ENCODE measurements at places on chromosomes 5 and 9. TPM values are rescaled to one million over a fixed set of nuclear protein-coding genes. Genes with fewer than 3 reads are reported as not detected.

GRCh38 chr9:82334286-82334685 is 345.7 kb downstream of the SPATA31D1 start:
- no peaks in the 10 kb centered on the region for H3K36me3 ChIP-seq
- DNase-seq: no peak
- no peak overlapping the region for H3K4me3 ChIP-seq
- H3K27me3 ChIP-seq: no peaks in the 10 kb centered on the region
- H3K4me1 ChIP-seq: no peaks in the 10 kb centered on the region

DNA sequence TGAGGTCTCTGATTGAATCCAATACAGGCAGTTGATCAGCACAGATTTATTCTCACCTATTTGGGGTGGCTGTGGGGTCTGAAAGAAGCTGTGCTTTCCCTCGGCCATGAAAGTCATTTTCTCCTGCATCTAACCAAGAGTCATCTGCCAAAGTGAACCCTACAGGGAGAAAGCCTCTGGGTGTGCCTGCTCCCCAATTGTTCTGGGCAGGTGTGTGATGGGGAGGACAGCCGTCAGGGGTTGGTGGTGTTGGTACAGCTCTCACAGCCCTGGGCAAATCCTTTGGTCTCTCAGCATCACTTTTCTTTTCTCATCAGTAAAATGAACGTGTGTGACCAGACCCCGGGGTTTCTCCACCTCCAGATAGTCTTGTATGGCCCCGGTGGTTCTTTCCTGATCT is 2.5 kb downstream of the PHF2 start:
- no peak overlapping the region for H3K4me3 ChIP-seq
- 0 out of 2 replicates have a peak, but pooled peaks cover 7% of the 10 kb centered on the region for H3K36me3 ChIP-seq
- H3K27me3 ChIP-seq: no peaks in the 10 kb centered on the region
- no peak for DNase-seq

GRCh38 chr9:2962471-2963172 is 118.7 kb upstream of the PUM3 start:
- H3K4me3 ChIP-seq: no peak overlapping the region
- DNase-seq: no peak
- H3K36me3 ChIP-seq: no peaks in the 10 kb centered on the region
- no peaks in the 10 kb centered on the region for H3K27me3 ChIP-seq
- H3K27ac ChIP-seq: no peak overlapping the region

- no peak overlapping the region for H3K27ac ChIP-seq
- H3K36me3 ChIP-seq: no peaks in the 10 kb centered on the region
- no peaks in the 10 kb centered on the region for H3K27me3 ChIP-seq
- H3K4me3 ChIP-seq: no peak overlapping the region
These were observed 55.4 kb upstream of the ERCC6L2 start for GRCh38 chr9:95820074-95820473.

DNA sequence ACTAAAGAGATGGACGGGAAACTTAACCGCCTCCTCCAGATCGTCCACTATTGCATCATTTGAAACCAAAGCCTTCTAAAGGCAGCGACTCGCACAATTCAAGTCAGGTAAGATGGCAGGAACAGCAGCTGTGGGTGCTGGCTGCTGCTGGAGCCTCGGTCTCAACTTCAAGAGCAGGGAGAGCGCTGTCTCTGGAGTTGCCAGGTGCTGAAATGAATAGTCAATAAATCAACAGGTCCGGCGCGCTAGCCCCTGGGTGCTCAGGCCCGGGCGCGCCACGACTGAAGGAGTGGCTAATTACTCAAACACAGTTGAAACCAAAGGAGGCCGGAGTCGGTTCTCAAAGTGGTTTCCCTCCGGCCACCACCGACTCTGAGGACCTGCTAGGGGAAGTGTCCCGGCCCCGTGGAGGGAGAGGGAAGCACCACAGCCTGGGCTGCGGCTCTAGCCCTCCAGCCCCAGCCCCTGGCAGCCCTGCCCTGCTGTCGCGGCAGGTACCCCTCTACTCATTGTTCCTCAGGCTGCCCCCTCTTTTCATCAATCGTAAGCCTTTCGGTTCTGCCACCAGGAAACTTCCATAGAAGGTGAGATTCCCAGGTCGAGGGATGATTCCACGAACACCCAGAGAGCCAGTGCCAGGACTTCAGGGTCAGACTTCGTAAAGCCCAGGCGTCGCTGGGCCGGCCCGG is 804 bp downstream of the TTC39B start:
- H3K36me3 ChIP-seq: no peaks in the 10 kb centered on the region
- H3K27ac ChIP-seq: no peak overlapping the region
- H3K4me3 ChIP-seq: peak overlapping the region; percentile 63

- 0 out of 2 replicates have a peak, but pooled peaks cover 4% of the 10 kb centered on the region for H3K27me3 ChIP-seq
- peaks cover 15% of the 10 kb centered on the region for H3K4me1 ChIP-seq
- peak; percentile 59 for DNase-seq
- no peak overlapping the region for H3K27ac ChIP-seq
- H3K36me3 ChIP-seq: no peaks in the 10 kb centered on the region
- peak overlapping the region; percentile 3 for H3K4me3 ChIP-seq
These were observed 55.8 kb upstream of the SHC3 start for GRCh38 chr9:89234205-89235067.

GRCh38 chr5:178071108-178071507 is 42.2 kb upstream of the N4BP3 start:
- H3K36me3 ChIP-seq: no peaks in the 10 kb centered on the region
- no peaks in the 10 kb centered on the region for H3K27me3 ChIP-seq
- H3K4me3 ChIP-seq: no peak overlapping the region
- no peak for DNase-seq
- H3K4me1 ChIP-seq: peaks cover 24% of the 10 kb centered on the region
- H3K27ac ChIP-seq: no peak overlapping the region

DNA sequence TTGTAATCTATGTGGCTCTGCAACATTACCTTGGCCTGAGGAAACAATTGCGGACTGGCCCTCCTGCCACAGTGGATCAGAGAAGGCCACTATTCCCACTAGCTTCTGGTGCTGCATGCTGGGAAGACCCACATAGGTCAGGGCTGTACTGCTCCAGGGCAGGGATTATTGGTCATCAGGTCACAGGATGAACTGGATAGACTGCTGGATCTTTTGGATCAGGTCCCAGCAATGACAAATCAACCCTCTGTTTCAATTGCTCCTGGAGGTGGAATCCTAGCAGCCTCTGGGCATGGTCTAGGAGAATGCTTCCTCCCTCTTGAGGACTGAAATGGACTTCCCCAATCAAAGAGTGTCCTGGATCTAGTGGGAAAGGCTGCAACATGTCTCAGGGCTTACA is 66.7 kb upstream of the PHF24 start:
- no peak for DNase-seq
- no peaks in the 10 kb centered on the region for H3K27me3 ChIP-seq
- H3K4me3 ChIP-seq: no peak overlapping the region
- H3K4me1 ChIP-seq: no peaks in the 10 kb centered on the region

- H3K4me3 ChIP-seq: no peak overlapping the region
- no peaks in the 10 kb centered on the region for H3K27me3 ChIP-seq
- H3K27ac ChIP-seq: no peak overlapping the region
- H3K36me3 ChIP-seq: no peaks in the 10 kb centered on the region
- DNase-seq: no peak
These were observed 120.9 kb downstream of the NSG2 start for GRCh38 chr5:174166231-174167079.

GRCh38 chr9:127809540-127810377 is 7.1 kb downstream of the FPGS start:
- H3K36me3 ChIP-seq: peaks cover 23% of the 10 kb centered on the region
- no peaks in the 10 kb centered on the region for H3K27me3 ChIP-seq
- H3K4me3 ChIP-seq: no peak overlapping the region
- H3K4me1 ChIP-seq: no peaks in the 10 kb centered on the region
- H3K27ac ChIP-seq: no peak overlapping the region

GRCh38 chr9:92547356-92547755 is 11.6 kb upstream of the ECM2 start:
- no peaks in the 10 kb centered on the region for H3K36me3 ChIP-seq
- H3K27ac ChIP-seq: no peak overlapping the region
- DNase-seq: no peak
- no peaks in the 10 kb centered on the region for H3K4me1 ChIP-seq

- no peak overlapping the region for H3K4me3 ChIP-seq
- no peak overlapping the region for H3K27ac ChIP-seq
- no peaks in the 10 kb centered on the region for H3K27me3 ChIP-seq
- no peaks in the 10 kb centered on the region for H3K4me1 ChIP-seq
These were observed 24.3 kb downstream of the EFNA5 start for GRCh38 chr5:107646418-107646817.

GRCh38 chr5:8576178-8576577 is 707.2 kb downstream of the MTRR start:
- H3K27me3 ChIP-seq: no peaks in the 10 kb centered on the region
- H3K4me1 ChIP-seq: no peaks in the 10 kb centered on the region

DNA sequence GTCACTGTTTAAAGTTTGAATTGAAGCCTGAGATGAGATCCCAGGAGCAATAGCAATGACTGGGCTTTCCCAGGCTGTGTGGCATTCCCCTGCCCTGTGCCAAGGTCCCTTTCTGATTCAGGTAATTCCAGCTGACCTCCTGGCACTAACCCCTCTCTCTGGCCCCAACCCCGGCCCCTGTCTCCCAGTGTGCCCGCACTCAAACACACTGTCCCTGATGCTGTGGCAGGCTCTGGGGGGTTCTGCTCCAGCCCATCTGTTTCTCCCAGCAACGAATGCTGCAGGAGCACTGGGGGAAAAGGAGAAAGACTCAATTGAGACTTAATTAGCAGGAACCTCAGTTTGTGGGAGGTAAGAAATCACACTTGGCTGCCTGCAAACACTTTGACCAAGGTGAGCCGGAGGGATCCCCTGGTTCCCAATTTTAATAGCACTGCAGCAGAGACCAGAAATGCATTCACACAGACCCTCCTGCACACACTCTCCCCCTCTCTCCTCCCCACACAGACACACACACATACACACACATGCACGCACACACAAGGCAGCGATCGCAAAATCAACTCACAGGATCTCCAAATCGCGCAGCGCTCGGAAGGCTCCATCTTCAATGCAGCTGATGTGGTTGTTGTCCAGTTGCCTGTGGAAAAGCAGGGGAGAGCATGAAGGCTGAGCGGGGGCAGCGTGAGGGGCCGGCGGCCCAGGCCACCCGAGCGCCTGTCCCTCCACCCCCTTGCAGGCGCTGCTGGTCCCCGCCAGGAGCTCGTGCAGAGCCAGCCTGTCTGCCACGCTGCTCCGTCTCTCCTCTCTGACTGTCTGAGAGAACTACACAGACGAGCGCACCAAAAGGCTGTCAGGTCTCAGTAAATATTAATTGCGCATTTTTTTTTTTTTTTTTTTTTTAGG is 265.1 kb upstream of the PANK3 start:
- no peak overlapping the region for H3K27ac ChIP-seq
- no peaks in the 10 kb centered on the region for H3K36me3 ChIP-seq
- H3K4me3 ChIP-seq: no peak overlapping the region
- no peak for DNase-seq

- DNase-seq: no peak
- H3K27ac ChIP-seq: no peak overlapping the region
- H3K27me3 ChIP-seq: no peaks in the 10 kb centered on the region
- H3K4me3 ChIP-seq: no peak overlapping the region
- peaks cover 9% of the 10 kb centered on the region for H3K4me1 ChIP-seq
These were observed 25.8 kb downstream of the TJP2 start for GRCh38 chr9:69199769-69200470.

DNA sequence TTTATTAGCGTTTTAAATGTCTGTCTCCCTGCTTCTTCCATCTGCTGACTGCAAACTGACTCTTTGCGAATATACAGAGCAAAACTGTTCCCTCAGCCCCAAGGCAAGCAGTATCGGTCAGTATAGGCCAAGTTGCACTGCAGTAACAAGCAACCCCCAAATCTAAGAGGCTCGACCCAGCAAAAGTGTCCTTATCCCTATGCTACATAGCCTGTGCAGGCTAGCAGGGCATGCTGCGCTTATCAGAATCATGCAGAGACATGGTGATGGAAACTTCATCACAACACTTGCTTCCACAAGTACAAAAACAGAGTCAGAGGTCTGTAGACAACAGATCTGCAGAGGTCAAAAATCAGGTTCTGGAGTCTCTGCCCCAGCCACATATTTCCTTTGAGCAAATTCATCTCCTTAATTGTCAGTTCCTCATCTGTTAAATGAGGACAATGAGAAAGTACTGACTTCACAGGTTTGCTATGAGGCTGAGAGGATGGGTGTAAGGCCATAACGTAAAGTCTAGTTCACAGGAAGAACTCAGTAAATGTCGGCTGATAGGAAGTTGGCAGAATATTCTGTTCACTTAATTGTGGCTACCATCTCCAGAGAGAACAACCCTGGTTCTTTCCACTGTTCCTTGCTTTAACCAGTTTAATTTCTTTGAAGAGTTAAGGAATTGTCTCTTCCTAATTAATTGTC is 9.6 kb upstream of the IL17B start:
- H3K27me3 ChIP-seq: no peaks in the 10 kb centered on the region
- H3K4me1 ChIP-seq: no peaks in the 10 kb centered on the region
- H3K27ac ChIP-seq: no peak overlapping the region
- H3K36me3 ChIP-seq: no peaks in the 10 kb centered on the region
- no peak overlapping the region for H3K4me3 ChIP-seq

- no peaks in the 10 kb centered on the region for H3K27me3 ChIP-seq
- H3K27ac ChIP-seq: no peak overlapping the region
- H3K4me1 ChIP-seq: no peaks in the 10 kb centered on the region
- H3K4me3 ChIP-seq: no peak overlapping the region
These were observed 148.9 kb downstream of the RXRA start for GRCh38 chr9:134475011-134475790.

GRCh38 chr5:75952963-75953362 is 130.2 kb upstream of the SV2C start:
- H3K27ac ChIP-seq: no peak overlapping the region
- DNase-seq: no peak
- no peak overlapping the region for H3K4me3 ChIP-seq

DNA sequence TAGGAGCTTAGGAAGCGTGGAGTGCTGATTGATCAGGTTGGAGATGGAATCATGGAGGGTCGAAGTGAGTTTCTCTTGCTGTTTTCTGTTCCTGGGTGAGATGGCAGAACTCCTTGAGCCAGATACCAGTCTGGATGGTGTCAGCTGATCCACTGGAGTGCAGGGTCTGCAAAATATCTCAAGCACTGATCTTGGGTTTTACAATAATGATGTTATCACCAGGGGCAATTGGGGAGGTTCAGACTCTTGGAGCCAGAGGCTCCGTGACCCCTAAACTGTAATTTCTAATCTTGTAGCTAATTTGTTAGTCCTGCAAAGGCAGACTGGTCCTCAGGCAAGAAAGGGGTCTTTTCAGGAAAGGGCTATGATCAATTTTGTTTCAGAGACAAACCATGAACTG is 80.0 kb upstream of the NIPAL4 start:
- DNase-seq: no peak
- H3K27ac ChIP-seq: no peak overlapping the region
- no peak overlapping the region for H3K4me3 ChIP-seq
- peaks cover 37% of the 10 kb centered on the region for H3K36me3 ChIP-seq
- no peaks in the 10 kb centered on the region for H3K4me1 ChIP-seq

Gene TLR4
- total RNA-seq: 5.8 TPM

Gene RIOK2
- total RNA-seq: 28.9 TPM

Gene PDGFRB
- total RNA-seq: not detected

Gene TNC
- 0.36 TPM for total RNA-seq

Gene PHYHD1
- not detected for total RNA-seq

Gene CDC25C
- total RNA-seq: 6.1 TPM

Gene MRNIP
- total RNA-seq: 33.6 TPM

Gene CDX1
- total RNA-seq: not detected
